Esophagus muscularis mucosa (tissue), 4 donors: ENCODE measurements at places on chromosomes 2 and 18. TPM values are rescaled to one million over a fixed set of nuclear protein-coding genes. Genes with fewer than 3 reads are reported as not detected.

Gene CLASP1
- 73.3 TPM for total RNA-seq

Gene HJURP
- total RNA-seq = 0.19 TPM

GRCh38 chr18:35511428-35511827 is 13.7 kb upstream of the INO80C start:
- DNase-seq = peak; percentile 57

GRCh38 chr18:25345081-25345866 is 6.7 kb downstream of the ZNF521 start:
- no peak for DNase-seq
